WTC11 (cell line): ENCODE measurements at places on chromosomes 12 and 14. TPM values are rescaled to one million over a fixed set of nuclear protein-coding genes. Genes with fewer than 3 reads are reported as not detected.

DNA sequence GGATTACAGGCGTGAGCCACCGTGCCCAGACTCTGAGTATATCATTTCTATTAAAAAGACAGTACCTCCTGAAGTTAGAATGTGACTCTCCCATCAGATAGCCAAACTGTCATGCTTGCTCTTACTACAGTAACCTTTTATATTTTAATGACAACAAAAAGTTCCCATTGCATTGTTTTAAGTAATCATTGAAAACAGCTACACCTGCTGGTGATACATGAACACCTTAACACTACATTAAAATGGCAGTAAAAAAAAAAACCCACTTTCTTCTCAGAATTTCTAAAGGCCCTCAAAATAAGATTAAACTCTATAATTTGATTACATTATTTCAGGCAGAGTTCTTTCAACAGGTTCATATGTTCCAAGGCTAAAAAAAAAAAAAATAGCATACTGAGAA, 76.7 kb downstream of the SH2B3 start:
- DNase-seq = no peak

DNA sequence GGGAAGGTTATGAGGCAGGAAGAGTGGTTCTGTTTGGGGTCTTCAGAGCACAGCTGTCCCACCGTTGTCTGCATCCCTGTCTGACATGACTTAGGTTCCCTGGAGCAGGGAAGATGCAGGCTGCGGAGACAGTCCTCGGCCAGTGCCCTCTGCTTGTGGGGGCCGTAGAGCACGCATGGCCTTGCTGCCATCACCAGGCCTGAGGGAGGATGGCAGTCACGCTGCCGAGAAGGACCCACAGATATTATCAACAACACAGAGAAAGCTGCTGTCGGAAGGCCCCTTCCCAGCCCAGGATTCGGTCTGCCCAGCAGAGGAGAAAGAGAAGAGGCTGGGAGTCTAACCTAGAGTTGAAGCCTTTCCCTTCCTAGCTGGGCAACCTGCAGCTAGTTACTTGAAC, 35.0 kb downstream of the ERH start:
- peak; percentile 63 for DNase-seq

Gene MARK3
- total RNA-seq = 82.2 to 93.7 TPM (median 83.0 TPM) in 3 replicates

Gene CD163
- 0.77 to 1.1 TPM (median 0.96 TPM) in 3 replicates for total RNA-seq

Gene SLCO1A2
- 9.9 to 13.9 TPM (median 11.5 TPM) in 3 replicates for total RNA-seq
